CD4-positive, alpha-beta memory T cell (primary cell): ENCODE measurements at places on chromosomes 2 and 18. TPM values are rescaled to one million over a fixed set of nuclear protein-coding genes. Genes with fewer than 3 reads are reported as not detected.

CIDEA gene
- not detected for total RNA-seq

HOXD13 gene
- not detected for total RNA-seq

RANBP2 gene
- total RNA-seq: 89.8 TPM

LCT gene
- total RNA-seq: 0.06 TPM

MC2R gene
- not detected for total RNA-seq

ACTR1B gene
- total RNA-seq: 96.1 TPM

TRIM54 gene
- not detected for total RNA-seq

EMILIN2 gene
- total RNA-seq: 11.4 TPM

OSBPL6 gene
- 0.14 TPM for total RNA-seq

DNA sequence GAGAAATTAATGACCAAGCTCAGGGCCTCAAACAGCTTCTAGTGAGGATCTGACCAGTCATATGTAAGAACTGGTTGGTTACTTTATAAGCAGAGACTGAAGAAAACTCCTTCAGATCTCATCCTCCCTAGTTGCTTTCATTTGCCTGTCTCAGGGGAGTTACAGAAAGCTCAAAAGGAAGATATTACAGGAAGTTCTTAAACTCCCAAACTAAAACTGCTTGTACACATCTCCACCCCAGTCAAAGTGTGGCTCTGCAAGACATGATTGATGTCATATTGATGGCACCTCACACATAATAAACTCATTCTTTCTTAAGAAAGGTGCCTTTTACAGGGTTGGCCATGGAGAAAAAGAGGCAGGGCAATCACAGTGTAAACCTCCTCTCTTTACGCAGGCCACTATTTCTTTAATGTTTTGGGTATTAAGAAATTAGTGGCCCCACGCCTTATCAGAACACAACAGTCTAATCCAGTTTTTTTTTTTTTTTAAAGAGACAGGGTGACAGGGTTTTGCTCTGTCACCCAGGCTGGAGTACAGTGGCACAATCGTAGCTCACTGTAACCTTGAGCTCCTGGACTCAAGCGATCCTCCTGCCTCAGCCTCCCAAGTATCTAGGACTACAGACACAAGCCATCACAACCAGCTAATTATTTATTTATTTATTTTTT is 62.6 kb upstream of the STK17B start:
- H3K27ac ChIP-seq: peak overlapping the region; percentile 15
- H3K27me3 ChIP-seq: no peaks in the 10 kb centered on the region
- H3K4me1 ChIP-seq: peaks cover 96% of the 10 kb centered on the region
- peak; percentile 31 for DNase-seq

DNA sequence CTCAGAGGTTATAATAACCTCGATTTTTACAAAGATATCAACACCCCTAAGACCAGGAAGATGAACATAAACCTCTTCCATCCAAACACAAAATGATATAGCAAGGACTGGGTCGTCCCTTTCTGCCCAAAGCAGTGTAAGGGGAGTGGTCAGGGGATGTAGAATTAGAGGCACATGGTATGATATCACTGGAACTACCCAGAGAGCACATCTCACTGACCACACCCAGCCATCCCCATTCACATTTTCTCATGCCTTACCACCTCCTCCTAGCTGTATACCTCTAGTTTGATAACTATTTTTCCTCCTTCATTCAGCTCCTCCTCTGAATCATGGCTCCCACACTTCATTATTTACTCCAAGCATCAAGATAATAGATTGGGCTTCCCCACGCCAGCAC is 152.6 kb downstream of the COPS8 start:
- H3K4me1 ChIP-seq: no peaks in the 10 kb centered on the region
- H3K27ac ChIP-seq: no peak overlapping the region
- no peaks in the 10 kb centered on the region for H3K27me3 ChIP-seq
- H3K4me3 ChIP-seq: no peak overlapping the region
- DNase-seq: no peak

GRCh38 chr2:137888845-137889244 is 75.4 kb upstream of the HNMT start:
- no peak overlapping the region for H3K4me3 ChIP-seq
- no peaks in the 10 kb centered on the region for H3K27me3 ChIP-seq
- H3K4me1 ChIP-seq: no peaks in the 10 kb centered on the region
- no peak for DNase-seq
- H3K36me3 ChIP-seq: no peaks in the 10 kb centered on the region

DNA sequence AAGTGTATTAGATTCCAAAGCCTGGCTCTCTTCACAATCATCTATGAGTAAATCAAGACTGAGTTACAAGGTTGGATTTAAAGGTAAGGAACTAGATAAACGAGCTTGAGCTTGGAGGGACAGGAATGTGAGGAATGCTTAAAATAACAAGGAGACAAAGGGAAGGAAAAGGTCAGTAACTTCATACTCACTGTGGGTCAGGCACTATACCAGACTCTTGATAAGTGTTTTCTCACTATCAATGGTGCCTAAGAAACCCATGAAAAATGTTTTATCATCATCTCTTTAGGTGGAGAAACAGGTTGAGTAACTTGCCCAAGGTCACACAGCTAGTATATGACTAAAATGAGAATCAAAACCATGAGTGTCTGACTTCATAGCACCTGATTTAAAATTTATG is 212.1 kb downstream of the CDH2 start:
- H3K36me3 ChIP-seq: no peaks in the 10 kb centered on the region
- no peak overlapping the region for H3K4me3 ChIP-seq
- no peak overlapping the region for H3K27ac ChIP-seq
- no peaks in the 10 kb centered on the region for H3K4me1 ChIP-seq

- DNase-seq: no peak
- H3K27me3 ChIP-seq: no peaks in the 10 kb centered on the region
- H3K36me3 ChIP-seq: peaks cover 3% of the 10 kb centered on the region
- no peak overlapping the region for H3K27ac ChIP-seq
- H3K4me1 ChIP-seq: no peaks in the 10 kb centered on the region
Measured at GRCh38 chr18:9569178-9569577, 45.2 kb downstream of the PPP4R1 start.

GRCh38 chr18:74661691-74662090 is 64.0 kb downstream of the ZNF407 start:
- H3K27me3 ChIP-seq: no peaks in the 10 kb centered on the region
- H3K4me1 ChIP-seq: no peaks in the 10 kb centered on the region
- no peak for DNase-seq

DNA sequence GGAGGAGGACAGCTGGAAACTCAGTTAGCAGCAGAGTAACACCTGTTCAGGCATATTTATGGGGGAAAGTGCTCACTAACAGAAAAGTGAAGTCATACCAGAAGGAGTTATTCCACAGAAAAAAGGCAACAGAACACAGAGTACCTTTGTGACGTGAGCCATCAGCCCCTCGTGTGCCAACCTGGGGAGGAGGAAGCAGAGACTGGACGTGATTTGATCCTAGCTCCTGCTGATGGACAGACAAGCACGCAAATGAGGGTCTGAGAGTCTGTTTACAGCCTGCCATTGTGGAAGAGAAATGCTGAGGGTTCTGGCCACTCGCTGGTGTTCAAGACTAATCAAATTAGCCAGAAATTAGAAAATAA is 120.7 kb downstream of the ZNF521 start:
- DNase-seq: no peak
- no peaks in the 10 kb centered on the region for H3K27me3 ChIP-seq
- H3K27ac ChIP-seq: no peak overlapping the region

DNA sequence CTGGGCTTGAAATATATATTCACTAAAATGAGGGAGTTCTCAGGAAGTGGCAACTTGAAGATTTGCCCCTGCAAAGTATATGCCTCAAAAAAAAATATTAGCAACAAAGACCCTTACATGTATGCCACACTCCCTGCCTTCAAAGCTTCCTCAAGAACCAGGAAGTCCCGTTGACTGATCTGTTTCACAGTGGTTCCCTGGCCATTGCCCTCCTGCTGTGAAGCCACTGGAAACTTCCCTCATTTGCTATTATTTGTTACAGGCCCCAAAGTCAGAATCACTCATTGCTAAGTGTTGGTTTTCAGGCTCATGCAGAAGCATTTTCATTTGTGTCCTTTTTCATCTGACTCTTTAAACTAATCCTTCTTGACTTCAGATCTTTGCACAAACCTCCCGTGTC is 421.5 kb downstream of the ZNF521 start:
- DNase-seq: no peak
- no peaks in the 10 kb centered on the region for H3K4me1 ChIP-seq
- no peak overlapping the region for H3K4me3 ChIP-seq
- no peaks in the 10 kb centered on the region for H3K36me3 ChIP-seq
- no peaks in the 10 kb centered on the region for H3K27me3 ChIP-seq
- H3K27ac ChIP-seq: no peak overlapping the region

DNA sequence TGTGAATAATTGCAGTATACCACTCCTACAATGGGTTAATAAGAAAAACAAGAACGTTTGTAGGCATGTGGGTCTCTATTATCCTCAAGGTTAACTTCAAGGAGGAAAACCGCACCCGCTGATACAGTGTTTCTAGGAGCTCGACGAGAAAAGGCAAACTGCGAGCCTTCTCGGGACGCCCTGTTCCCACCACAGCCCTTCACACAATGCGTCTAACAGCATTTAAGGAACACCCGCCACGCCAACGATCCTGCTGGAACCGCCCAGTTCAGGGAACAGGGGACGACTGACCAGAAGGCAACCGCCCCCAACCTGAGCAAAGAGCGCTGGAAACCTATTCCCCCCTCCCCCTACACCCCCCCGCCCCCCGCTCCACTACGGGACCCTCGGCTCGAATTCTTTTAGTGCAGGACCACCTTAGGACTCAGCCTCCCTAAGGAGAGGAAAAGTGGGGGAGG is 710 bp upstream of the TMSB10 start:
- DNase-seq: no peak
- peak overlapping the region; percentile 69 for H3K4me3 ChIP-seq
- H3K27ac ChIP-seq: peak overlapping the region; percentile 71
- peaks cover 6% of the 10 kb centered on the region for H3K36me3 ChIP-seq
- H3K4me1 ChIP-seq: peaks cover 39% of the 10 kb centered on the region
- H3K27me3 ChIP-seq: no peaks in the 10 kb centered on the region

DNA sequence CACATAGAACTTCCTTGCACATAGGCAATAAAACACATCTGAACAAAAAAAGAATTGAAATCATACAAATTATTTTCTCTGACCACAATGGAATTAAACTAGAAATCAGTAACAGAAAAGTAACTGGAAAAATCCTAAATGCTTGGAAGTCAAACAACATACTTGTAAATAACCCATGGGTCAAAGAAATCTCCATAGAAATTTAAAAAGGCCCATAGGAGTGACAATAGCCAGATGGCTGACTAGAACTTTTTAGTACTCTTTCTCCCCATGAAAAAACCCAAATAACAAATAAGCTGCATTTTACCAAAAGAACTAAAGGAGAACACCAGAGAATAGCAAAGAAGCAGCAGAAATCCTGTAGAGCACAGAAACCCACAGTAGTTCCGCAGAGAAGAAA is 139.2 kb upstream of the COL3A1 start:
- no peaks in the 10 kb centered on the region for H3K4me1 ChIP-seq
- no peak overlapping the region for H3K27ac ChIP-seq
- no peak overlapping the region for H3K4me3 ChIP-seq
- DNase-seq: no peak

- H3K27me3 ChIP-seq: no peaks in the 10 kb centered on the region
- no peak overlapping the region for H3K27ac ChIP-seq
- DNase-seq: no peak
- H3K4me3 ChIP-seq: no peak overlapping the region
- peaks cover 21% of the 10 kb centered on the region for H3K4me1 ChIP-seq
Measured at GRCh38 chr18:63237881-63238692, 81.5 kb downstream of the BCL2 start.

DNA sequence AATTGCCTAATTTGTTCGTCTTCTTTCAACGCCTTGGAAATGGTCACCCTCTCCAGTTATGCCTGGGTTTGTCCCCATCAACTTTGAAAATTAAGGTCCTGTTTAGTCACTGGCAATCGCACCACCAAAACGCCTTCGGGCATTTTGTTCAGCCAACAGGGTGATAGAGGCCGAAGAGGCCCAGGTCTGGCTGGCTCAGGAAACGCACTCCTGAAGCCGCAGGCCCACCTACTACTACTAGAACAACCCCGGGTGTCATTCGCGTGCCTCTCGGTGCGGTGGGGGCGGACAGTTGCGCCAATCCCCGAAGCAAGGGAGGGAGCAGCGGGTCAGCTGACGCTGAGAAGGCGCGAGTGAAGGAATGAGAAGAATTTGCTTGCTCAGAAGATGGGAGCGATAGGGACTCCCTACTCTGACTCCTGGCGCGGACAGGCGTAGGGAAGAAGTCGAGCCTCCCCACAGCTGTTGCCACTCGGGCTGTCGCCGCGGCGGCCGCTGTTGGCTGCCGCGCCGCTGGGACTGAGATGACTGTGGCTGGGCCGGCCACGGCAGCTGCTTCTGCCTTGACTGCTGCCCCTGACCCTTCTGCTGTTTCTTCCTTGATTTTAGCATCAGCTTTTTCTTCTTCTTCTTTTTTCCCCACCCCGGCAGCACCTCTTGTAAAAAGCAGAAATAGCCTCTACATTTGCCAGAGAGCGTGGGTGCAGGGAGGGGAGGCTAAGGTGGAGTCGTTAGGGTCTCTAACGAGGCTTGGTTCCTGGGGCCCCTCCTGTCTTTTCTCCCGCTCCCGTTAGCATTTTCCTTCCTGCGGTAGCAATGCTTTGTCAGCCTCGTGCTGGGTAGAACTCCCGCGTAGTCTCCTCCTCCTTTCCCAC is 387.6 kb downstream of the FIGN start:
- no peaks in the 10 kb centered on the region for H3K27me3 ChIP-seq
- no peaks in the 10 kb centered on the region for H3K4me1 ChIP-seq
- H3K4me3 ChIP-seq: no peak overlapping the region
- DNase-seq: no peak
- no peak overlapping the region for H3K27ac ChIP-seq

GRCh38 chr2:2573205-2573604 is 242.1 kb upstream of the MYT1L start:
- no peak for DNase-seq
- H3K4me1 ChIP-seq: no peaks in the 10 kb centered on the region
- no peaks in the 10 kb centered on the region for H3K27me3 ChIP-seq

DNA sequence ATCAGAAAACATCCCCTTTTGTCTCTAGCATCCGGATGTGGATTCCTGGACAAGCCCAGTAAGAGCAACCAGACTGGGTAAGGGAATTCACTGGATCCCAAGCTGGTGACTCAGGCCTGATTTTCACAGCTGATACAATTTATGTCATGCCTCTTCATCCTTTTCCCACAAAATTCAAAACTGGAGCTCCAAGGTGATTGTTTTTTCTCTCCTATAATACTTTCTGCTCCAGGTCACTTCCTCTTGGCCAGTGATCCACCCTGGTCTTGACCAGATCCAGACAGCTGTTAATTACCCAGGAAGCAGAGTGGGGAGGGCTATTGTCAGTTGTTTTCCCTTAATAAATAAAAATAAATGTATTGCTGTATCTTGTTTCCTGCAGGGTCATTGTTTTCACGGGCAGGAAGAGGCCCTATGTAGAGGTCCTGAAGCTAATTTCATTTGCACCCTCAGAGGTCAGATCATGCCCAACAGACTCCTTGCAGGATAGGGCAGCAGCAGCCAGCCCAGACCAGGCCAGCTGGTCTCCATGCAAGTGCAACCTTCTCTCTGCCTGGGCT is 57.6 kb downstream of the EVA1A start:
- H3K4me3 ChIP-seq: no peak overlapping the region
- no peaks in the 10 kb centered on the region for H3K4me1 ChIP-seq
- H3K27me3 ChIP-seq: no peaks in the 10 kb centered on the region
- no peaks in the 10 kb centered on the region for H3K36me3 ChIP-seq

GRCh38 chr2:235418918-235419317 is 74.9 kb upstream of the AGAP1 start:
- DNase-seq: no peak
- no peak overlapping the region for H3K27ac ChIP-seq
- no peaks in the 10 kb centered on the region for H3K36me3 ChIP-seq

- no peak for DNase-seq
- H3K27me3 ChIP-seq: no peaks in the 10 kb centered on the region
- H3K27ac ChIP-seq: no peak overlapping the region
- no peaks in the 10 kb centered on the region for H3K36me3 ChIP-seq
- H3K4me3 ChIP-seq: no peak overlapping the region
Measured at GRCh38 chr2:124978597-124978996, 953.5 kb downstream of the CNTNAP5 start.
